ENCODE measurements at places on chromosomes 16 and 17. TPM values are rescaled to one million over a fixed set of nuclear protein-coding genes. Genes with fewer than 3 reads are reported as not detected.

LPCAT2 gene
- total RNA-seq = 6.3 TPM

TMIGD1 gene
- not detected for total RNA-seq

MGAT5B gene
- total RNA-seq = 19.9 TPM

FXR2 gene
- total RNA-seq = 45.1 TPM

TMEM100 gene
- total RNA-seq = not detected

CCL2 gene
- total RNA-seq = 15.3 TPM

HNF1B gene
- 24.3 TPM for total RNA-seq

MEOX1 gene
- total RNA-seq = not detected

LAT gene
- total RNA-seq = 5.5 TPM

USP7 gene
- total RNA-seq = 60.4 TPM

MVP gene
- total RNA-seq = 129 TPM

STAT5A gene
- 6.8 TPM for total RNA-seq

KRTAP4-5 gene
- not detected for total RNA-seq

KIF18B gene
- 39.9 TPM for total RNA-seq

HBA2 gene
- total RNA-seq = not detected

NFE2L1 gene
- total RNA-seq = 133 TPM

FNDC8 gene
- 0.11 TPM for total RNA-seq

CPHXL2 gene
- not detected for total RNA-seq

EPX gene
- total RNA-seq = not detected

BOLA2 gene
- total RNA-seq = 29.0 TPM

KRTAP2-2 gene
- not detected for total RNA-seq

MT1A gene
- total RNA-seq = 25.0 TPM

KRTAP3-1 gene
- total RNA-seq = not detected

C16orf54 gene
- not detected for total RNA-seq

BCO1 gene
- 1.2 TPM for total RNA-seq

FOXL1 gene
- total RNA-seq = 1.9 TPM

RAB11FIP4 gene
- 1.9 TPM for total RNA-seq

CD7 gene
- not detected for total RNA-seq

CARD14 gene
- total RNA-seq = 0.78 TPM

ARHGAP23 gene
- total RNA-seq = 42.1 TPM

KRT9 gene
- total RNA-seq = not detected

LGALS9B gene
- not detected for total RNA-seq

WFIKKN2 gene
- total RNA-seq = not detected

BRD7 gene
- 61.1 TPM for total RNA-seq

TPSD1 gene
- not detected for total RNA-seq

RUNDC3A gene
- total RNA-seq = 1.0 TPM

CNGB1 gene
- 0.27 TPM for total RNA-seq

EXOC3L1 gene
- 0.27 TPM for total RNA-seq

CCL5 gene
- total RNA-seq = 2.1 TPM

NPIPB9 gene
- total RNA-seq = 1.6 TPM

CCT6B gene
- total RNA-seq = 1.3 TPM

EME1 gene
- 17.0 TPM for total RNA-seq

DOC2A gene
- 0.88 TPM for total RNA-seq

NLK gene
- 8.2 TPM for total RNA-seq

NOD2 gene
- total RNA-seq = 0.02 TPM

C1QL1 gene
- total RNA-seq = 30.0 TPM

TBC1D28 gene
- not detected for total RNA-seq

Data from A549 treated with ZK216348 at 1 μM for 4 hours (cell line).